Stimulated activated CD4-positive, alpha-beta T cell treated with anti-CD3 and anti-CD28 coated beads, Interleukin-1b, Interleukin-23, amount 100 ng/mL, for 4 hours (primary cell): ENCODE measurements at places on chromosomes 1 and 21.

DNA sequence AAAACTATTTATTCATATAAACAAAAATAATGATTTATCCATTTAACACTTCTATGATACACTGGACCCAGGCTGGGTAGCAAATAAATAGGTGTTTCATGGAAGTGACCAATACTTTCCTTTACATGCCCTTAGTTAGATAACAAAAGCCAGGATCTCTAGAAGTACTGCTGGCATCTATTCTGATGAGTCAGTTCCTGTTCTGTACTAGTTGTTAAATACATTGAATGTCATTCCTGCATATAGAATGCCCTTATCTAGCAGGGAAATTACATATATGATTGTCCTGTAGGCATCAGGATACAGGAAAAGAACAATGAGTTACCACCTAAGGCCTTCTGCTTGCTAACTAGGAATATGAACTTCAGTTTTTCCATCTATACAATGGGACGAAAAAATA lies 130.8 kb downstream of the HFM1 start:
- DNase-seq = no peak

DNA sequence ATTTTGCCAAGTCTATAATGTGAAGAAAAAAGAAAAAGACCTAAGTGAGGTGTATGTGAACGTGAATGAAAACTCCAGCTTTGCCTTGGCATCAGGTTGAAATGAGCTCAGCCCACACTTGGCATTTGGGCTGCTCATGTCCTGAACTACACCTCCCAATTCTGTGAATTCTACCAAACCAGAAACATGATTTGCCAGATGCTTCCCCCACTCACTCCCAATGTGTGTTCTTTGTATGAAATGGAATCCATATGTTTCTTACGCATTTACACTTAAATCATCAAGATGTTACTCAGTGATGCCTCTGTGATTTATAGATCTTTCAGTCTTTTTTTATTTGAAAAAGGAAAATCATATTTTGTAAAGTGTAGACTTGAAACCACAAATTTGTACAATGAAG lies 32.8 kb upstream of the RUNX1 start:
- DNase-seq = no peak

DNA sequence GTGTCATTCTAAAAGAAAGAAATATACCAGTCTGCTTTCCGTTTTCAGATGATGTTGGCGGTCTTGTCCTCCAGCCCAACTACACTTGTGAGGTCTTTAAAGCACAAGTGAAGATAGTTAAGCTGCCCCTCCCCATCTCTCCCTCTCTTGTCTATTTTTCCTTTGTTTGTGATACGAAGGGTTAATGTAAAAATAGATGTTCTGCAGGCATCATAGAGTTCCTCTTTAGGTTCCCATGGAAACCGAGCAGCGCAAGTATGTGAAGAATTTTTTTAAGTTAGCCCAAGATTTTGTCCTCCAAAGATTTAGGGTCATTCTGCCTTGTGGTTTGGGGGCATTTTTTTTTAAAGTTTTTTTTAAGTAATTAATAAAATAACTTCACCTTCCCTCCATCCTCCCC lies 232.4 kb upstream of the AJAP1 start:
- no peak for DNase-seq

- no peak for DNase-seq
These were observed 362 bp downstream of the ZBTB48 start for GRCh38 chr1:6580119-6580592.

DNA sequence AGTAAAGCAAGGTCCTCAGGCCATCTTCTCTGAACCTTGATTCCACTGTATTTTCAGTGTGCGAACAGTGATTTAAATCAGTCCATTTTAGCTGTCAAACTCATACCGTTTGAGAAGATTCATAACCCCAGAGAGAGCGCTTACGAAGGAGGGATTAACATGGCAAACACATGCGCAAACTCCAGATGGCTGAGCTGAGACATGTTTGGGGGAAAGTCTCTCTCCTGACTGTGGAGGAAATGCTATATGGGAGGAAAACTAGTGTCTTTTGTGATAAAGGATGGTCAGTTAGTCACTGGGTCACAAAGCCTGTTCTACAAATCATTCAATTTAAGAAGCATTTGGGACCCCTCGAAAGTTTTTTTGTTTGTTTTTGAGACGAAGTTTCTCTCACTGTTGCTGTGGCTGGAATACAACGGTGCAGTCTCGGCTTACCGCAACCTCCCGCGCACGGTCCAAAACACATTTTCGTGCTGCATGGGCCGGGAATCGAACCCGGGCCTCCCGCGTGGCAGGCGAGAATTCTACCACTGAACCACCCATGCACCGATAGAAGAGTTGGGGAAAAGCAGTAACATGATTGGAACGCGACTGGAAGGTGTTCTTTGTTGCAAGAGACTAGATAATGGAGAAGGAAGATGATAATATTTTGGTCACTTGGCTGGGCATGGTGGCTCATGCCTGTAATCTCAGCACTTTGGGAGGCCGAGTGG lies 58.4 kb upstream of the CXADR start:
- peak; percentile 10 for DNase-seq

DNA sequence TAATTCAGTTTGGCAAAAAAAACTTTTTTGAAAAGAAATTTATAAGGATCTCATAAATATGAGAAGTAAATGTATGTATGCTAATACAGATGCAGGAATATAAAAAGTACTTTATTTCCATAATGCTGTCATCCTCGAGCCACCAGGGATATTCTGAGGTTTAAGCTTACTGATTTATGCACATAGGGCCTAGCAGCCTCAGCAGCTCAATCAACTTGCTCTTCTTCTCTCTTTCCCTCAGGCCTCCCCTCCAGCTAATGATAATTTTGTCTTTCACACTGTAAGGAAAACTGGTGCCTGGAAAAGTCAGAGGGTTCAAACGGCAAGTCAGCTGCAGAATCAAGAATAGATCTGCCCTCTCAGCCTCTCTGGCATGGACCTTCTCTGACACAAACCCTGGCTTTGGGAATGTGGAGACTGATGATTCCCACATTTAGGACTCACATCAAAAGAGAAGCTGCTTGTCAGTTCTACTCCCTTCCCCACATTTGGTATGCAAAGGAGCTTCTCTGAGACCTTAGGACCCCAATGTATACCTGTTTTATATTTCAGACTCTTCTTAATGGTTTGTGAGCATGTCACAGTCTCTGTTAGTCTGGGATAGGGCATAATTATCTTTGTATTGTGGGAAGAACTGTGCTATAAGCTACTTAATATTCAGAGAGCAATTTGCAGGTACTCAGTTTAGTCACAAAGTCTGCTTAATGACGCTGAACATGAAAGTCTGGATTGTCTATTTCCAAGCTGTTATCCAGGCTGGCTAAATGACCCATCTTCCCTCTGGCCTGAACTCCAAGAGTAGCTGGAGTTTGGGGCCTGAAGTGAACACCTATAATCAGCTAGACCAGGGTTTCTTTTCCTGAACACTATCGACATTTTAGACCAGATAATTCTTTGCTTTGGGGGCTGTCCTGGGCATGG lies 52.1 kb upstream of the DIPK1A start:
- DNase-seq = no peak

- DNase-seq = no peak
These were observed 2.7 kb downstream of the SCYL3 start for GRCh38 chr1:169890761-169891538.

GRCh38 chr1:157829210-157829609 lies 9.3 kb upstream of the FCRL1 start:
- no peak for DNase-seq

GRCh38 chr1:223849352-223850254 lies 3.9 kb upstream of the TP53BP2 start:
- no peak for DNase-seq

GRCh38 chr1:198935306-198935921 lies 296.6 kb downstream of the PTPRC start:
- peak; percentile 33 for DNase-seq

DNA sequence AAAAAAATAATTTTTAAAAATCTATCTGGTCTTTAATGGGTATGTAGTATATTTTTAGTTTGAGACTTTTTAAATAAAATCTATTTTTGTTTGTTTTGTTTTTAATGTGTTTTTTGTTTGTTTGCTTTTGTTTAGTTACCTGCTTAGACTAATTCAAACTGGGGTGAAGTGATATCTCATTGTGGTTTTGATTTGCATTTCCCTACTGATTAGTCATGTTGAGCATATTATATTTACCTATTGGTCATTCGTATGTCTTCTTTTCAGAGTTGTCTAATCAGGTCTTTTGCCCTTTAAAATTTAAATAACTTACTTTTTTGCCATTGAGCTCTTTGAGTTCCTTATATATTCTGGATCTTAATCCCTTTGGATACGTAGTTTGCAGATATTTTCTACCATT lies 20.3 kb downstream of the CD1B start:
- DNase-seq = no peak

- DNase-seq = no peak
These were observed 7.0 kb upstream of the TRIM45 start for GRCh38 chr1:117128323-117129079.

DNA sequence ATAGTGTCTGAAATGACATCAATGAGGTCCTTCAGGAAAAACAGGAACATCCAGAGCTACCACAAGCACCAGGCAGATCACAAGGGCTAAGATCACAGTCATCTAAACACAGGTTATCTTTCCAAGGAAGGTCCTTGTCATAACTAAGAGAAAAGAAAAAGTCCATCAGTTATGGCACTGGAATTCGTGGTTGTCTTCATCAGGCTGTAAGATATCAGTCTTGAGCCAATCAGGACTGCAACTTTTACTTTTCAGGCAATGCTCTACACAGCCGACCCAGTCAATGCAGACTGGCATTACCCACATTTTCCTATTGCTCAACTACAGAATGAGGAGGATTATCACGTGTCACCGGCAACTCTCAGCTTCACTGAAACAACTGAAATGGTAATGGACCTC lies 26.4 kb downstream of the SORT1 start:
- no peak for DNase-seq

DNA sequence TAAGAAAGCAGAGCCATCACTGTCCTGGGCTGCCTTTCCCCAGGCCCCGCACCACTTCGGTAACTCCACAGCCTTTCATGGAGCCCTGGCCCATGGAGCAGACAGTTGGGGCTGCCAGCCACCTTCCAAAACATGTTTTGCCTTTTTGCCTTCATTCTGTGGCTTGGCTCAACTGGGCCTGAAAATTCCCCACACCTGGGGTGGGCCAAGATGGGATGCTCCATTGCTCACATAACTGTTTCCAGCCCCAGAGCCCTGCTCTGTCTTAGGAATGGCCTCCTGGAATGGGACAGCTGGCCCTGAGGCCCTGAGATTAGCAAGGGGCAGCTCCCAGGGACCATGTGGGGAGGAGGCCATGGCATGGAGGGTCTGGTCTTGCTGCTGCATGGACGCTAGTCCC lies 10.9 kb upstream of the PRELP start:
- no peak for DNase-seq

DNA sequence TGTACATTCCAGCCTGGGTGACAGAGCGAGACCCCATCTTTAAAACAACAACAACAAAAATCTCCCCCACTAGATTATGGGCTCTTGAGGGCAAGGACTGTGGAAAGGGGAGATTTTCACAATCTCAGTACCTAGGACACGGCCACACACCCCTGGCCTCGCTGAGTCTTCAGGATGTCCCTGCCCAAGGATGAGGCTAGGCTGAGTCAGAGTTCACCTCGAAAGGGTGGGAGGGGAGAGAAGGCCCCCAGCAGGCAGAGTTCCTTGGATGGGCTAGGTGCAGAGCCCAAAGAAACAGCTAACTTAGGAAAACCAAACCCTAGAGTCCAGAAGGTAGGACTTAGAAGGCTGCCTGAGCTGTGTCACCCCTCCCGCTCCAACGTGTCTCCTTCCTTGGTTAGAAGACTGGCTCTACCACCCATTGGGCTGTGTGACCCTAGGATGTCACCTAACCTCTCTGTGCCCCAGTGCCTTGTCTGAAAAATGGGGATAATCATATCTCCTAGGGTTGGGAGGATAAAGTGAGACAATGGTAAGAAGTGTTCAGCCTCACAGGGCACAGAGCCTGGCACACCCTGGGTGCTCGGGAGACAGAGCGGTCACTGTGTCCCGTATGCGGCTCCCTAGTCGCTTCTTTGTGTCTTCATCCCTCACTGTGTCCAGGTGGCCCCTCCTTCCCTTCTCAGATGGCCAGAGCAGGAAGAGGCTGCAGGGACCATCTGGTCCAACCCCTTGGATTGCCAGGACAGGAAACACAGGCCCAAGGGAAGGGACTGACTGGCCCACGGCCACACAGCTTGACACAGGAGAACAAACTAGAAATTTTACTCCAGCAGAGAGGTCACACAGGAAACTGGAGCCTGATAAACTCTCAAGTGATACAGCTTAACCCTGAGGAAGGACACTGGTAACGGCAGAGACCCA lies 11.2 kb downstream of the TRIM62 start:
- DNase-seq = no peak

DNA sequence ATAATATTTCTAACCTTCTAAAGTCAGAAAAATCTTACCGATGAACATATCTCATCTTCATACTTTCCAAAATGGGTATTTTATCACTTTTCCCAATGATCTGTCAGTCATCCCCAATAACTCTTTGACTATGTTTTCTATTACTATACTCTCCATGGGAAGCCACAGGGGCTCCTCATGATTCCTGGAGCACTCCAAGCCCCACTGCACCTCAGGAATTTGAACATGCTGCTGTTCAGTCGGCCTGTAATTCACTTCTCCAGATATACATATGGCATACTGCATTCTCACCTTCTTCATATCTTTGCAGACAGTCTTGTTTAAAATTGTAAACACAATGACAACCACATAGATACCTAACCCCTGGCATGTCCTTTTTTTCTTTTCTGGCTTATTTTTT lies 333.0 kb downstream of the BRINP3 start:
- no peak for DNase-seq

DNA sequence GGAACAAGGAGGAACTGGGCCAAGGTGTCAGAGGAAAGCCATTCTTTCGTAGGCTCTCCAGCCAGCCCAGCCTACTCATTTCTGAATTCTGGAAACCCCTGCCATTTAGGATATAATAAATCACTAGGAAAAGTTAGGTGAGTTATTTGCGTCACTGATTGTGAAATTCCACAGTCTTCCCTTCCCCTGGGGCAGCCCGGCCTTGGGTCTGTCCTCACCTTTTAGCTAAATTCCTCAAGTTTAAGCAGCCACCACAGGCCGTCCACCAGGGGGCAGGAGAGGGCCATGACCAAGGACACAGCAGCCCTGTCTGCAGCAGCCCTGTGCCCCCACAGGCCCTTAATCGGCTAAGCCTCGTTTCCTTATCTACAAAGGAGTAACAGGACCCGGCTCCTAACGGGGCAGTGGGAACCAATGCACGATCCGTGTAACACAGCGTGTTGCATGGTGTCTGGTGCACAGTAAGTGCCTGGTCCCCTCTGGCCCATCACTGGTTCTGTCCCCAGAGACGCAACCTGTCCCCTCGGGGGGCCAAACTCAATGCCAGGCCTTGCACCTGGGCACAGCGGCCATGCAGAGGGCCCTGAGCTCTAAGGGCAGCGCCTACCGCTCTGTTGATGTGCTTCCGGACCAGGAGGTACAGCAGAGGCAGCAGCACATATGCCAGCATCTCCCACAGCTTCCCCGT lies 18.1 kb downstream of the GPR157 start:
- DNase-seq = peak; percentile 86

GRCh38 chr21:26965907-26966581 lies 844 bp downstream of the ADAMTS5 start:
- no peak for DNase-seq
